ENCODE measurements at places on chromosomes 16 and 17.

- no peak for DNase-seq
Measured at GRCh38 chr17:71315568-71315967, 805.3 kb upstream of the SOX9 start.

DNA sequence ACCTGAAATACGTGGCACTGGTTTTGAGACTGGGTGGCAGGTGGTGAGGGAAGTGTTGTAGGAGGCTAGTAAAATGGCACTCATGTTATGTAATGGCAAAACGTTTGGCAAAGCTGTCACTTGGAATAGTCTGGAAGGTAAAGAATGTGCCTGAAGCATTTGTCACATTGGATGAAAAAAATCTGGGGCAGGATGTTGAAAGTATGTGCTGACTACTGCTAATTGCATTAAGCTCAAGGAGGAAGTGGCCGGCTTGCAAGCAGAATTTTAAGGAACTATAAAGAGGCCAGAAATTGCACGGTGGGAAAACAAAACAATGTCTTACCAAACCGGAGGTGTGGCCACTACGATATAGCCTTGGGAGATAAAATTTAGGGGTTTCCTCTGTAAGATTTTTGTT is 26.6 kb upstream of the NLRP1 start:
- no peak for DNase-seq

DNA sequence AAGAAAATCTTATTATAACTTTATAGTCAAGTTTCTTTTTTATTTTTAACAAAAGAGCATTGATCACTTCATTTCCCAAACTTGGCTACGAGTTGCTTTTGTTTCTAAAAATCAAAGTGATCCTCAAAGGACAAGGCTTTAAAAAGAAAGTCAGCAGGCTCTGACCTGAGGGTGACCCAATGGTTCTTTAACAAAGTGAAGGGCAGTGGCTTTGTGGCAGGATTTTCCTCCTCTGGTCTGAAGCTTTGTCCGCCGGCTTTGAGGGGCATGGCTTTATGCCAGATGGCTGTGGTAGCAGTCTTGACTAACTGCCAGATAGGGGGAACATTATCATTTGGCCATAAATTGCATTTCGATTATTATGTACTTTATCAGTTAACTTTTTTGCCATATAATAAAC is 28.5 kb downstream of the IQCK start:
- no peak for DNase-seq

GRCh38 chr17:44438636-44439035 is 49.2 kb upstream of the ITGA2B start:
- no peak for DNase-seq

- no peak for DNase-seq
Measured at GRCh38 chr16:89410794-89411309, 79.5 kb downstream of the ANKRD11 start.

DNA sequence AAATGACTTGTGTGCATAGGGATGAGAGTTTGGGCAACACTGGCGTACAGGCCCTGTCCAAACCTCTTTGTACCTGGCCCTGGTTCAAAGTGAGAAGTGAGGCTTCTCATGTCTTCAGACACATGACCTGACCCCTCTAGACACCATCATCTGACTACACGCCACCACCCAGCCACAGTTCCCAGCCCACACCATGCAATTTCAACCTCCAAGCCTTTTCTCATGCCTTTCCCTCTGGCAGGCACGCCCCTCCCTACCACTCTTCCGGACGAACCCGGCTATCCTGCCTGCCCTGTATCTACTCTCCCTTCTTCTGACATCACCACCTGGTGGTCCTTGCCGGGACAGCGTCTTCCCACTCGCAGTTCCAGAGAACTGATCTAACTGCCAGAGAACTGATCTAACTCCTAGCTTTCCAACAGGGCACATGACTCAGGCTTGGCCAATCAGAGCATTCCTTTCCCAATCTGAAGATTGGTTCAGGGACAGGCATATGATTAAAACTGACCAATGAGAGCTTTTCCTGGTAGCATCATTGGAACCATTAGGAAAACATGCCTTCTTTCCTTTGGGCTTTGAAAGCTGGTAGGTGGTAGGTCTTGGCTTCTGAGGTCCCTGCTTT is 27.1 kb upstream of the IL21R start:
- no peak for DNase-seq

DNA sequence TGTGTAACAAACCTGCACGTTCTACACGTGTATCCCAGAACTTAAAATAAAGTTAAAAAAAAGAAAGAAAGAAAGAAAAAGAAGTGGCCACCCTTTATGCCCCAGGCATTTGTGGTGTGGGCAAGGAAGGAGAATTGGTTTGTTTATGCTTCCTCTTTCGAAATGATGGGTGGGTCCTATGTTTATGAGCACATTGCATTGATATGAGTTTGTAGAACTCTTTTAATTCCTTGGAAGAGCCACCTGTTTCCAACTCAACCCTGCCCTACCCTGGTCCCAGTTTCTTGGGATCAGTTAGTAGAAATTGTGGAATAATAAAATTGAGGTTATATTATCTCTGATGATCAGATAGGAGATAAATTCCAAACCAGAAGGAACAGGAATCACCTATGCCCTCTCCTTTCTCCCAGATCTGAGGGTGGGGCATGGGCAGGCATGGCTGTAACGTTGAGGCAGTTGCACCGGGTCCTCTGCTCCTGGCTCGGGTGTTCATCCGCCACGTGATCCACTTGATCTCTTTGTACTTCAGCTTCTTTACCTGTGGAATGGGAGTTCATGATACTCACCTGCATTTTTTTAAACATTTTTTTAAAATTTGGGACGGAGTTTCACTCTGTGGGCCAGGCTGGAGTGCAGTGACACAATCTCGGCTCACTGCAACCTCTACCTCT is 15.9 kb downstream of the CHAD start:
- DNase-seq, result no peak

Measured in activated naive CD8-positive, alpha-beta T cell treated with anti-CD3 and anti-CD28 coated beads, Interleukin-2, amount 50 U/mL, for 16 hours (primary cell).